Activated naive CD8-positive, alpha-beta T cell treated with anti-CD3 and anti-CD28 coated beads for 36 hours (primary cell): ENCODE measurements at places on chromosomes 1 and 21. TPM values are rescaled to one million over a fixed set of nuclear protein-coding genes. Genes with fewer than 3 reads are reported as not detected.
A peak's percentile ranks its signal among the peaks of the same experiment; 100 is the strongest.

USH2A gene
- total RNA-seq: not detected

OR6F1 gene
- total RNA-seq: not detected

NCAM2 gene
- total RNA-seq: not detected

- DNase-seq: no peak
Observed at GRCh38 chr1:95537176-95537575, 303.2 kb downstream of the RWDD3 start.

- no peak for DNase-seq
Observed at GRCh38 chr21:38258521-38259485, 2.0 kb downstream of the KCNJ15 start.

DNA sequence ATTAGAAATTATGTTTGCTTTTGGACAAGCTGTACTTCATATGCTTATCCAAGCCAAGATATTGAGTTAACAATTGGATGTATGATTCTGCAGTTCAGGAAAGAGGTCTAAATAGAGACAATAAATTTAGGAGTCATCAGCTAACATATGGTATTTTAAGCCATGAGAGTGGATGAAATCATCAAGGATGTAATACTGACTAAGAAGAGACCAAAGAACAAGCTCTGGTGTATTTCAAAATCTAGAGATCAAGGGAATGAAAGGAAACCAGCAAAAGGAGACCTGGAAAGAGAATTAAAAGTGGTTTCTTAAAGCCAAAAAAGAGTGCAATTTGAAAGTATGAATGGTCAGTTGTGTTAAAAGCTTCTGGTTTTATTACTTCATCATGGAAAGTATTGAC, 183.6 kb upstream of the BEND5 start:
- no peak for DNase-seq

- no peak for DNase-seq
Observed at GRCh38 chr1:166350490-166350889, 183.7 kb upstream of the FAM78B start.

- no peak for DNase-seq
Observed at GRCh38 chr21:42195378-42196031, 23.4 kb upstream of the ABCG1 start.

GRCh38 chr1:243917863-243918565, 68.0 kb upstream of the AKT3 start:
- peak; percentile 6 for DNase-seq

- no peak for DNase-seq
Observed at GRCh38 chr1:245682638-245683628, 528.1 kb downstream of the KIF26B start.
